Right atrium auricular region (tissue), 2 donors: ENCODE measurements at places on chromosomes 1 and 21. TPM values are rescaled to one million over a fixed set of nuclear protein-coding genes. Genes with fewer than 3 reads are reported as not detected.

FCRLA gene
- 0.20 TPM for total RNA-seq

CCDC27 gene
- not detected for total RNA-seq

SPRR2E gene
- total RNA-seq, result not detected

MTARC2 gene
- 23.6 TPM for total RNA-seq

DNA sequence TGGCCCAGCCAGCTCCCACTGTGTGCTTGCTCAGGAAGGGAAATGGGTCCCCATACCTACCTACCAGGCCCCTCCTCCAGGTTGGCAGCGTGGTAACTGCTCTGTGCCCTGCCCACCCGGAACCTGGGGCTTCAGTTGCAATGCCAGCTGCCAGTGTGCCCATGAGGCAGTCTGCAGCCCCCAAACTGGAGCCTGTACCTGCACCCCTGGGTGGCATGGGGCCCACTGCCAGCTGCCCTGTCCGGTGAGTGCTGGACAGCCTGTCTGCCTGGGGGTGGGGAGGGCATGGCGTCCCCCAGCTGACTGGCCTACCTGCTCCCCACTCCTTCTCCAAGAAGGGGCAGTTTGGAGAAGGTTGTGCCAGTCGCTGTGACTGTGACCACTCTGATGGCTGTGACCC lies 10.8 kb upstream of the LRRC71 start:
- DNase-seq, result no peak

DNA sequence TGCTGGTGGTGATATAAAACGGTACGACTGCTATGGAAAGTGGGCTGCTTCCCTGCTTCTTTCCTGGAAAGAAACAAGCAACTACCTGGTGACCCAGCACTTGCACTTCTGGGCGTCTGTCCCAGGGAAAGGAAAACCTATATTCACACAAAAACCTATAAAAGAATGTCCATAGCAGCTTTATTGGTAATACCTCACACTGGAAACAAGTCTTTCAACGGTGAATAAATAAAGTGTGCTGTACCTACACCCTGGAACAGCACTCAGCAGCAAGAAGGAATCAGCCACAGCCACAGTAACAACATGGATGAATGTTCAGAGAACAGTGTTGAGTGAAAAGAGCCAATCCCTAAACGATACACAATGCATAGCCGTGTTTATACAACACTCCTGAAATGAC lies 19.9 kb downstream of the SLC19A1 start:
- no peak for DNase-seq

- DNase-seq, result no peak
Measured at GRCh38 chr1:98045211-98045766, 124.5 kb upstream of the DPYD start.

DNA sequence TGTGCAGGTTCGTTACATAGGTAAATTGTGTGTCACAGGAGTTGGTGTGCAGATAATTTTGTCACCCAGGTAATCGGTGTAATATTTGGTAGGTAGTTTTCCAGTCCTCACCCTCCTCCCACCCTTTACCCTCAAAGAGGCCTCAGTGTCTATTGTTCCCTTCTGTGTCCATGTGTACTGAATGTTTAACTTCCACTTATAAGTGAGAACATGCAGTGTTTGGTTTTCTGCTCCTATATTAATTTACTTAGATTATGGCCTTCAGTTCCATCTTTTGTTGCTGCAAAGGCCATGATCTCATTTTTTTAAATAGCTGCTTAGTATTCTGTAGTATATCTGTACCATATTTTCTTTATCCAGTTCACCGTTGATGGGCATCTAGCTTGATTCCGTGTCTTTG lies 87.3 kb downstream of the RPS6KC1 start:
- no peak for DNase-seq

GRCh38 chr1:43387976-43388599 lies 1.5 kb downstream of the MED8 start:
- no peak for DNase-seq

GRCh38 chr1:10378081-10378841 lies 20.6 kb upstream of the PGD start:
- no peak for DNase-seq

- no peak for DNase-seq
Measured at GRCh38 chr1:76269155-76269554, 194.6 kb downstream of the ST6GALNAC3 start.

DNA sequence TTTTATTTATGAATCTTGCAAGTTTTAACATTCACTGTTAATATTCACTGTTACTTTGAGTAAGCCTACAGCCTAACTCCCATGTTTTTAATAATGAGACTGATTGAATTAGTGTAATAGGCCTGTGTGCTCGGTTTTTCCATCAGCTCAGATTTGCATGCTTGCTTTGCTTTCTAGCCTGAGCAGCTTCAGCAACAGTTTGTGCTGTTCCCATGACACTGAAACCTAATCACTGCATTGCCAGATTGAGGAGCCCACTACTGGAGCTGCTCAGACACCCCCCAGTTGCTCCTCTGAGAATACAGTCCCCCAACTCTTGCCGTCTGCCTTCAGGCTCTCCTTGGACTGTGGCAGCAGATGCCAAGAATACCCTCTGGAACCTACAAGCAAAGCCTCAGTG lies 695.4 kb downstream of the BRINP3 start:
- no peak for DNase-seq

- no peak for DNase-seq
Measured at GRCh38 chr1:20964540-20965484, 177.7 kb upstream of the HP1BP3 start.

DNA sequence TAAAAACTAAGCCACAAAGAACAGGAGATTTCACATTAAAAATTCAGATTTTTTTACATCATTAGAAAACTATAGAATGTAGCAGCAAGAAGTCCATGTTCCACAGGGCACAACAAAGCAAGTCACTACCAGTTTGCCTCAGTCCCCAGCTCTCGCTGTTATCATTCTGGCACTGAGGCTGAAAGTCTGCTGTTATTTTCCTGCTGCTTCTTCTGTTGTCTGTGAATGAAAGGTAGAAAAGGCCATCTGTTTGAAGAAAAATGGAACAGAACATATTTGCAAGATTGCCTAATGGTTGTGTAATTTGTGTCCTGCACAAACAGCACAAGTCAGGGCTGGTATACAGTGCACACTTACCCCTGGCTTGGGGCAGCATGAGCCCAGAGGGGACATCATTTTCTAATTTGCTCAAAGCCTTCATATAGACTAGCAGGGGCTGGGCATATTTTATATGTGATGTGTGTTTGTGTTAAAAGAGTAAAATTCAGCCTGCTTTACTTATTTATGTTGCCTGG lies 105.6 kb upstream of the COG2 start:
- DNase-seq, result no peak
